ENCODE measurements at places on chromosomes 16 and 17. TPM values are rescaled to one million over a fixed set of nuclear protein-coding genes. Genes with fewer than 3 reads are reported as not detected.

DNA sequence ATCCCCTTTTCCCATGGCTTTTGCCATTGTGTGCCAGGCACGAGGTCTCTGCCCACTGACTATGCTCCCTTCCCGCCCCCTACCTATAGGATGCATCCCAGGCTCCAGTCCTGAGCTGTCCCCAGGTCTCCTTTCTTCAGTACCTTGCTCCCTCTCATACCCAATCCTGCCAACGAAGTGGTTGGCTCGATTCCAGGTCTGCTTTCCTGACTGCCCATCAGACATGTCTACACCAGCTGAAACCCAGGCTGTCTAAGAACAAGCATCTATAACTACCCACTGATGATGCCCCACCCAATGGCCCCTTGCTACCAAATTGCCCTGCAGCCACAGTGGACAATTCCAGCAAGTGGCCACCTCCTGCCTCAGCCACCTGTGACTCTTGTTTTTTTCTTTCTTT is 479.1 kb downstream of the SOX9 start:
- no peak for DNase-seq

DNA sequence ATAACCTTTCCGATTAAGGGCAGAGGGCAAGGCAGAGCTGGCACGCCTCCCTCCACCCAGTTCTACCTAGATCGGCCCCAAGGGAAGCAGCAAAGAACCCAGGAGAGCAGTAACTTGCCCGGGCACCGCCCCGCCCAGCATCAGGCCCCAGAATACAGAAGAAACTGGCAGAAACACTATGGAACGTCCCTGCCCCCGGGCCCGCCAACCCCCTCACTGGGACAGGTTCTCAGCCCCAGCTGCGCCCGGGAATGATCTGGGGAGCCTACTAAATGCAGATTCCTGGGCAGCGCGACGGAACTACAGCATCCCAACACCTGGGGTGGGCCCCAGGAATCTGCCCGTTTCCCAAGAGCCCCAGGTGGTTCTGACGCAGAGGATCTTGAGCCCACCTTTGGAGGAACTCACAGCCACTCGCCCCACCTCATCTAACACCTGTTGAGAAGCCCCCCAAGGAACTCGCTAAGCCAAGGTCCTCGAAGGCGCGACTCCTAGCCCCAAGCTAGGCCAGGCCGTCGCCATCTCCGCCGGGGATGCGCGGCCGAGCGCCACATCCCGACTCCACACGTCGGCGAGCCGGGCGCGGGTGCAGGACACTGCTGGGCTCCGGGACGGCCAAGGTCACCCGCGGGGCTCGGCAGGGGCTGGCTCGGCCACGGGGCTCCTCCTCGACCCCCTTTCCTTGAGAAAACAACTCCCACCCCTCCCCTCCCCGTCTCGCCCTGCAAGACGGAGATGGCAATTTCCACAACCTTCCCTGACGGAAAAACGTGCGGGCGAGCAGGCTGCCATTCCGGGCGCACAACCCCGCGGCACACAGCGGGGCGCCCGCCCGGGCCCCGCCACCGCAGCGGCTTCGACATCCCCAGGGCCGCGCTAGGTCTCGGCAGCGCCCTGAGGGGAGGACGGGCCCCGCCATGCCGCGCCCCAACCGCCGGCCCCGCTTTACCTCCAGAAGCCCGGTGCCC is 913 bp downstream of the CDIP1 start:
- peak; percentile 21 for DNase-seq

DNA sequence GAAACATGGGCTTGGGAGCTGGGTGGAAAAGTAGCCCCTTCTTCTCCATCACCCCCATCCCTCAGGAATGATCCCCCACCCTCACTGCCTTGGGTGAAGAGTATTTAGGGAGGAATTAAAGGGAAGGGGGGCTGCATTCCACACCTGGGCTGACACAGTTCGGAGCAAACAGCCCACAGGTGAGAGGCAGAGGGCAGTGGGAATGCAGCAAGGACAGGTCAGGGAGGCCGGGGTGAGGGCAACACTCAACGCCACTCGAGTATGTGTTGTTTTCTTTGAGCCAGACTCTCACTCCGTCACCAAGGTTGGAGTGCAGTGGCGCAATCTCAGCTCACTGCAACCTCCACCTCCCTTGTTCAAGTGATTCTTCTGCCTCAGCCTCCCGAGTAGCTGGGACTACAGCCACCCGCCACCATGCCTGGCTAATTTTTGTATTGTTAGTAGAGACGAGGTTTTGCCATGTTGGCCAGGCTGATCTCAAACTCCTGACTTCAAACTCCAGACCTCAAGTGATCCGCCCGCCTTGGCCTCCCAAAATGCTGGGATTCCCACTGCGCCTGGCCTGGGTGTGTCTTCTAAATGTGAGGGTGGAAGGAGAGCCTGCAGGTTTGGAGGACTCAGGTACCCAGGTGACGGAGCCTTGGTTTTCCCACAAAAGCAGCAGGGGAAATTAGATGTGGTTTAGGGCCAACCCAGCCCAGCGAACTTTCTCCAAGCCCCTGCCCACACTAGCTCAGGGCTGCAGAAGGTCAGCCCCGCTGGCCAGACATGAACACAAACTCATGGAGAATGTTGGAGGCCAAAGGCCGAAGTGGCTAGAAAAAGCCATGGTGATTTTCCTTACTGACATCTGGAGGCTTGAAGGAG is 21.2 kb upstream of the ITGA3 start:
- DNase-seq = no peak

- DNase-seq = no peak
These were observed 13.2 kb upstream of the CLUH start for GRCh38 chr17:2724784-2725164.

DNA sequence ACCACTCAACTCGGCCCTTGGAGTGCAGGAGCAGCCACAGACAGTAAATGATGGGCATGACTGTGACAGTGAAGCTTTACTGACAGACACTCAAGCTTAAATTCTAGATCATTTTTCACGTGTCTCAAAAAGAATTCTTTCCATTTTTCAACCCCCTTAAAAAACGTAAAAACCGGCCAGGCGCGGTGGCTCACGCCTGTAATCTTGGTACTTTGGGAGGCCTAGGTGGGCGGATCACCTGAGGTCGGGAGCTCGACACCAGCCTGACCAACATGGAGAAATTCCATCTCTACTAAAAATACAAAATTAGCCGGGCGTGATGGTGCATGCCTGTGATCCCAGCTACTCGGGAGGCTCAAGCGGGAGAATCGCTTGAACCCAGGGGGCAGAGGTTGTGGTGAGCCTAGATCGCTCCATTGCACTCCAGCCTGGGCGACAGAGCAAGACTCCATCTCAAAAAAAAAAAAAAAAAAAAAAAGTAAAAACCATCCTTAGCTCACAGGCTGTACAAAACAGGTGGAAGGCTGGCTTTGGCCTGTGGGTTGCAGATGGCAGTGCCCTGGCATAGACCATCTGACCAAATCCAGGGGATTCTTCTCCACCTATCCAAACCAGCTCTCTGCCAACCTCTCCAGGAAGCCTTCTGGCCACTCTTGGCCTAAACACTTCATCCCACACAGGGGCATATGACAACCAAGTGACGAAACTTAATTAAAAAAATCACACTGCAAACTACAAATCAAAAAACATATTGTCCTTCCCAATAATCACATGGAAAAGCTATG is 18.3 kb downstream of the TBC1D16 start:
- DNase-seq = no peak

- no peak for DNase-seq
These were observed 4.8 kb downstream of the RNF213 start for GRCh38 chr17:80265205-80266068.

DNA sequence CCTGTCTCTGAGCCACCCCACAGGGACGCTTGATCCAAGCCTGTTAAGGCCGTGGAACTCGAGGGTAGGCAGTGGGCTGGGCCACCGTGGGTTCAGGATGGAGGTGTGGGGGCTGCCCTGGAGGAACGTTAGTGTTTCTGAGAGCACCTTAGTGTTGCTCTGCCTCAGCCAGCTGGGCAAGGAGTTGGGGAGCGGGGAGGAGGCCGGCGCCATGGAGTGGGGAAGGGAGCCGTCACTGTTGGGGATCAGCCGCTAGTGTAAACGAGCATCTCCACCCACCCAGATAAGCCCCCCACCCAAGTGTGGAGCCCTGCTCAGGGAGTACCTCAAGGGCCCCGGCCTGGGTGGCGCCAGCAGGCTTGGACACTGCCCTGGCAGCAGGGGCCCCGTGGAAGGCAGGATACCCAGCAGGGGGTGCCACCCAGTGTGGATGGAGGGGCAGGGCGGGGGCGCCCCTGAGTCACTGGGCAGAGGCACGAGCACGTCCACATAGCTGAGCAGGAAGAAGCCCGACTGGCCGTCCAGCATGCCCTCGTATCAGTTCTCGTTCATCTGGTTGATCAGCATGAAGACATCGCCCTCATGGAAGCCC is 98.6 kb downstream of the KPNA2 start:
- DNase-seq = no peak

GRCh38 chr17:80904036-80904753 is 87.4 kb upstream of the CHMP6 start:
- DNase-seq = no peak

DNA sequence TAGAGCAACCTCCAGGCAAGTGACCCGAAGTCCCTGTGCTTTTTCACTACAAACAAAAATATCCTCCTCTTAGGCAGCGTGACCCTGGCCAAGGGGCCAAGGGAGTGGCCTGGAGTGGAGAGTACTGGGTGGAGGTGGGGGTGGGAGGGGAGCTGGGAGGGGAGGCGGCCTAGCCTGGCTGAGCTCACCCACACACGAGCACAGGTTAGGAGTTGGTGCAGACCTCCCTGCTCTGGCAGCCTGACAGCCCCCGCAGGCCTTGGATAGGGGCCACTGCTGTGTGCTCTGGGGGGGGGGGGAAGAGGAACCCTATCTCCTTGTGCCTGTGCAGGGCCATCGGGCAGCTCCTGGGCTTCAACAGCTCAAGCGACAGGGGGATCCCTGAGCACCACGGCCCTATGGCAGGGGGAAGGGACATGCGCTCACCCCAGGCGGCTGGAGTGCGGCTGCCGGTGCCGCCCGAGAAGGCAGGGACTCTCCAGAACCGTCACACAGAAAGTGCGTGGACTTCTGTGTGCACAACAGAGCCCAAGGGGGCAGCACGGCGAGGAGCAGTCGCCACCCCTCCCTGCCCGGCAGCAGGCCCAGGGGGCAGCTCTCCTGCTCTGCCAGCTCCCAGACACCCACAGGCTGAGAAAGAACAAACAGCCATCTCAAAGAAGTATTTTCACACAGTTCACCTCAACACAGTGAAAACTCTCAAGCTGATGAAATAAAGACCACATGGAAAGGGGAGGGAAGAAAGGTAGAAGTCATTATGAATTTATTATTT is 13.3 kb downstream of the SLC16A3 start:
- no peak for DNase-seq

DNA sequence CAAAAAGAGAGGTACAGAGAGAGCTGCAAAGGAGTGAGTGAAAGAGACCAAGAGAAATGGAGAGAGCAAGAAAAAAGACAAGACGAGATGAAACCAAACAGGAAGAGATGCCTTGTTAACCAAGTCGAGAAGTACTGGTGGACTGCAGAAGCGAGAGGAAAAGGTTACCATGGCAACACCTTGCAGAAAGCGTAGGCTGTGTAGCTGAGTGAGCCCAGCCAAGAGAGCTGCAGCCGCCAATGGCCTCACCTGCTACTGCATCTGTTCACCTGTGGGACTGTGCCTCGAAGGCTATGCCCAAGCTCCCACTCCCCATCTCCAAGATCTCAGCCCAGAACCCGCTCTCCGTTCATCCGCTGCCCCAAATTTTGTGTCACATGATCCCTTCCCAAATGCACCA is 161.3 kb downstream of the SLC39A11 start:
- DNase-seq = no peak

GRCh38 chr16:68375801-68376536 is 65.2 kb downstream of the PRMT7 start:
- DNase-seq = no peak

DNA sequence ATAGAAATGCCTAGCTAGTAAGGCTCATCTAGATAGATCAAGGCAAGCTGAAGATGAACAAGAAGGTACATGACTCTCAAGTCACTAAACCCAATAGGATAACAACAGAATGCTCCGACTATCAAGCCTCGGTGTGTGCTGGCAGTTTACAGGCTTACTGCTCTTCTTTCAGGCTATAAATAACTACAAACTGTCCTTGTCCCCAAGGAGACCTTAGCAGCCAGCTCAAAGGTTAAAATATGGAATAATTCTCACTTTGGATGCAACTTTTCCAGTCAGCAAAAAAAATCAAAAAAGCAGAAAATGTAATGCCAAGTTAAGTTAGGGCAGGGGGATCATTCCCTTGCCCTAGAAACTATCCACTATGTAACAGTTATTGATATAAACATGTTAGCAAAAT is 44.6 kb downstream of the SPOP start:
- DNase-seq = no peak

DNA sequence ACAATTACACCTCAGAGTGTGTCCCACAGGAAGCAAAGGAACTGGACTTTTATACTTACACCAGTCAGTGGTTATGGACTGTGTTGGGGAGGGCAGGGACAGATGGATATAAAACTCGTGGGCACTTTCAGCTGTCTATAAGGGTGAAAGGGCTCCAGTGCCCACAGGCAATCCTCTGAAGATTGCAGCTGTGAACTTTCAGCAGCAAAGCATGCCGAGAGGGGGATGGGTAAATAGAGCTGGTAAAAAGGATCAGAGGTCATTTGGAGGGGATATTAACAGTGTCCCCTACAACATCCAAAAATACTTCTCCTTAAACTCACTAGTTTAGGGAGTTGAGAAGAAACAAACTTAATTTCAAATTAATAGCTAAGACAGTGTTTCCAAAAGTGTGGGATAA is 13.3 kb upstream of the RFWD3 start:
- no peak for DNase-seq

DNA sequence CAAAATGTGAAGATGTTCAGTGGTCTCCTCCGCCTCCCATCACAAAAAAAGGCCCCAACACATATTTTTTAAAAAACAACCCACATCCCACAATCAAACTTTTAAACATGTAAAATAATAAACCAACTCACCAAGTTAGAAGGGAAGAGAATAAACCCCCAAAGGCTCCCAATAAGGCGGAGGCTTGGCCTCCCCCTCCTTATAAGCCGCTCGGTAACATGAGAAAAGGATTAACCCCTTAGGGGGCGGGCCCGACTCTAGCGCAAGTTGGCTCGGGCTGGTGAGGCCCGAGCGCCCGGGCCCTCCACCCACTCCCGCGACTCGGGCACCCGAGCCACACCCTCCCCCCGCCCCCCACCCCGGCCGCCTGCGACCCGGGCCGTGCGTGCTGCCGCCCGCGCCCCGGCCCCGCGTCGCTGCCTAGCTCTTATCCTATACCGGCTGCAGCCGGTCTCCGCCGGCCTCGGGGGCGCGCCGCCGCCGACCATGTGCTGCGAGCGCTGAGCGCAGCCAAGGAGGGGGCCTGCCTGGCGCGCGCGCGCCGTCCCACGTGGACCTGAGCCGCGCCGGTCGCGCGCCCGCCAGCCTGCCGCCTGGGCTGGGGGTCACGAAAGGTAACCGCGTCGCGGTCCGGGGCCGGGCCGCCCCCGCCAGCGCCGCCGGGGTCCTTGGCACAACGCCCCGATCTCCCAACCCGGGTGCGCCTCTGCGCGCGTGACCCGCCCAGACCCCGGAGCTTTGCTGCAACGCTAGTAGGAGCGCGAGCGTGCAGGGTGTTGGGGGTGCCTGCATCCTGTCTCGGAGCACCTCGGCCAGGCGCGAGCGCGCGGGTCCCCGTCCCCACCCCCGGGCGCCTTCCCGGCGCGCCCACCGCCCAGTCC is at the start of the genes ARSG and SLC16A6:
Gene ARSG, plus strand, starts transcription at position 541 of the 881 bp plus-strand sequence. CDS start 15,999 bp downstream, outside the sequence.
Gene SLC16A6, minus strand, starts transcription at position 173 of the 881 bp plus-strand sequence. CDS start 12,807 bp downstream, outside the sequence.
- DNase-seq = peak; percentile 81

- no peak for DNase-seq
These were observed 9.1 kb upstream of the SLC12A3 start for GRCh38 chr16:56855946-56856345.

The HES7 gene
- total RNA-seq = not detected

The JUP gene
- total RNA-seq = 229 TPM

The CDK10 gene
- 97.9 TPM for total RNA-seq

The TMC8 gene
- total RNA-seq = 10.0 TPM
